ENCODE measurements at places on chromosomes 13 and 19. TPM values are rescaled to one million over a fixed set of nuclear protein-coding genes. Genes with fewer than 3 reads are reported as not detected.

DNA sequence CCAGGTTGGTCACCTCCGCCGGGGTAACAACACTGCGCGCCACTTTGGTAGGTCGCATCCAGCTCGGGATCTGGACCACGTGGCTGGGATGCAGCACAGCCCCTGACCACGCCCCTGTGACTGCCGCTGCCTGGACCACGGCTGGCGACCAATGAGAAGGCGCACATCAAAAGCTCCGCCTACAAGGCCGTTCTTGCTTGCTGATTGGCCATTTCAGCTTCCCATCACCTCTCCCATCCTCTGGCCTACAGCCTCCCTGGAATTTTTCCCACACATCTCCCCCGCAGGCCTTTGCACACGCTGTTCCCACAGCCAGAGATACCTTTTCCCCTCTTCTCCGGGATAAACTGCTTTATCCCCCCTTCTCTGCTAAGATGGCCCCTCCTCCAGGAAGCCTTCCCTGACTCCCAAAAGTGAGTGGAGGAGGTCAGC, 12.5 kb upstream of the MAP1S start:
- peak; percentile 57 for DNase-seq

DNA sequence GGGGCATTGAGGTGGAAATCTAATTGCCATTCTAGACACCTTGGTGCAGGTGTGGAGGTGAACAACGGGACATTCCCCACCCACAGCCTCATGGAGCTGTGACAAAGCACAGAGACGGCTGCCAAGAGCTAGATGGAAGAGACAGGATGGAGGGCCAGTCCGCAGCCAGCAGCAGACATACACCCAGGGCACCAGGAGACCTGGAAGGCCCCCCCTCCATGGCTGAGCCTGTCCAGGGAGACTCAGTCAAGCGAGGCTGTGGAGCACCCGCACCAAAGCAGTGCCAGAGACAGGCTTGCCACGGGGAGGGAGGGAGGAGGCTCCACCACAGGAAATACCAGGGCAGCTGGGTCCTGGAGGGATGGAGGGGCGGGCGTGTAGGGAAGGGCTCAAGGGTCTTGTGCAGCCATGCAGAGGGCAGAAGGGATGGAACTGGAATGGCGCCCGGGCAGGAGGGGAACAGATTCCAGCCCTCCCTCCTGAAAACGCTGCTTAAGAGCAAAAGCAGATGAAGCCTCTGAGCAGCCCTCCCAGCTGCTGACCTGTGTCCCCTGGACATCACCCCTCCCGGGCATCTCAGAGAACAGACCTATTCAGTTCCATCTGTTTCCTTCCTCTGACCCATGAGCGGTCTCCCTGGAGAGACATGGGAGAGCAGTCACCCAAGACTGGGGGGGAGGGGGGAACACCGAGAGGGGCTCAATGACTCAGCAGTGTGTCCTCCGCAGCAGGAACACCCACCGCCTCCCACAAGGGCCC, 14.4 kb downstream of the EPS15L1 start:
- peak; percentile 55 for DNase-seq

DNA sequence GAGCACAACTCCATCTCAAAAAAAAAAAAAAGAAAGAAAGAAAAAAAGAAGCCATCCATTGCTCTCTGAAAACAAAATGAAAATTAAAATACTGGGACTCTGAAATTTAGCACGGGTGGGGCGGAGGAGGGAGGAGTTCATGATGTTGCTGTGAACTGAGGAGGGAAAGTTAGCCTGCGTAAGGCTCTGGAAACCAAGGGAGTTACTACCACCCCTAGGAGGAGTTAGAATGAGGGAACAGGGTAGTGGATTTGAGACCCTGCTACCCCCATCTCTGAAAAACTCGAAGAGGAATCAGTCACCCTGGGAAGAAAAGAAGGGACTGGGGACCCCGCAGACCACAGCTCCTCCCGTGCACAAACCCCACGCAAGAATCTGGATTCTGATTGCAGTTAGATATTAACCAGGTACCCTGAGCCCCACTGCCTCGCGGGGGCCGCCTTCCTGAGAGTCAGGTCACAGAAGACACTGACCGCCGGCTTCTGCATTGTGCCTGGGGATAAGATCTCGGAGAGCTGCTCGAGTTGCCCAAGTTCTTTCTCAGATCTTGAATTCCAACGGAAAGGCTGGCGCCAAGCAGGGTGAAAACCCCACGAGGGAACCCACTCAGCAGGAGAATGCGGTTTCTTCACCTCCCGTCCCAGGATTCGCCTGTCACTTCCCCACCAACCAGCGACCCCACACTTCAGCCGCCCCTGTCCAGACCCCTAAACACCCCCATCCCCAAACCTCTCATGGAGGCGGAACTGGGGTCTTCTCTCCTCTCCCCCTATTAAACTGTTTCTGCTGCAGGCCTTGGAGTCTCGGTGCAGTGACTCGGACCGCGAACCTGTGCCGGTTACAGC, 870 bp downstream of the ZNF442 start:
- peak; percentile 2 for DNase-seq

GRCh38 chr19:7471696-7472615, 16.9 kb downstream of the PEX11G start:
- DNase-seq = no peak

DNA sequence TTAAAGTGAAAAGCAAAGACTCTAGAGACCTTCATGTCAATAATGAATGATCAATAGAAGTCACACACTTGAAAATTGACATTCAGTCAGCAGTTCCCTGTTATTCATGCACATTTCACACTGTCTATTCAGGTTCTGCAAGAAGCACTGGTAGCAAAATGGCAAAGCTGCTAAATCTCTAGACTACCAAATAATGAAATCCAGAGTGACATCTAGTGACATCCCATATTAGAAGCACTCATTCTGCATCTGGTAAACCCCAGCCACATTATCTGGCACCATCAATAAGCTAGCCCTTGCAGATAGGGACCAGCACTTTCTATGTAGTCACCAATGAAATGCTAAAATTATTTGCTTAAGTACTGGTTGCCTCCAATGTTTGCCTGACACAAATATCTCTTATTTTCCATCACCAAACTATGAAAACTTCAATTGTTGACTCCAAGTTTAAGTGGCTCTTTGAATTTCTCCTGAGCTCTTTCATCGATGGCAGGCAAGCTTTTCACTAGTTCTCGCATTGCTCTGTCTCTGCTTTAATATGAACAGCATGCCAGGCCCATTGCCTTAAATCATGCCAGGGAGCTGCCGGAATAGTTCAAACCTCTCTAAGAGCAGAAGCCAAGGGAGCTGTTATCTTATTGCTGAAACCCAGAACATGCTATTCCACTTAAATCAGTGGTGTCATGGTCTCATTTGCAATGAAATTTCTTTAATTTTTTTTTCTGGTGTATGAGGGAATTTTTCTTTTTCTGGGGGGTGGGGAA, 409.9 kb downstream of the MZT1 start:
- no peak for DNase-seq

DNA sequence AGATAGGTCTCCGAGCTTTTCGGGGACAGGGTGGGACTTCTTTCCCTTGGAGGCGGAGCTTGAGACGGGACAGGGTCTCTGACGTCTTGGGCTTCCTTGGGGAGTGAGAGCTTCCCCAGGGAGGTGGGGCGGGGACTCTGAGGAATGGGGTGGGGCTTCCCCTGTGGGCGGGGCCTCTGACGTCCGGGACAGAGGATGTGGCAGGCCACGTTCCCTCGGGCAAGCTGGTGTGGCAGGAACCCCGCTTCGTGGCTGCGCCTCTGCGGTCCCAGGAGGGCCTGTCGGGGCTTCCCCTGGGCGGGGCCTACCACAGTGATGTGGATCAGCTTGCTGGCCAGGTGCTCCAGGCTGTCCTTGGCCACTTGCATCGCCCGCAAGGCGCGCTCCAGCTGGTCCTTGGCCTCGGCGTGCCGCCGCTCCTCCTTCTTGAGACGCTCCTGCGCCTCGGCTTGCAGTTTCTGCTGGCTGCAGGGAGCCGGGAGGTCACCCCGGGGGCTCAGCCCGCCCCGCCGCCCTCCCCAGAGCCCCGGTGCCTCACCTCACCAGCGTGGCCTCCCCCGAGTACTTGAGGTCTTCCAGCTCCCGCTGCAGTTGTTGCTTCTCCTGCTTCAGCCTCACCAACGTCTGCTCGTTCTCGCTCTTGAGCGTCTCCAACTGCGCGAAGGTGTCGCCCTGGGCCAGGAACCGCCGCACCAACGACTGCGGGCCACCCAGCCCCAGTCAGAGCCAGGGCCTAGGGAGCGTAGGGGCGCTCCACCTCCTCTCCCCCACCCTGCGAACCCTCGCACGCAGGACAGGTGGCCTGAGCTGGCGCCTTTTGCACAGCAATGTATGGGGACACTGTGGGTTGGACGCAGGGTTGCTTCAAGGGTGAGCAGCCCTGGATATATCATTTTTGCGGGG, 3.3 kb upstream of the RGL3 start:
- DNase-seq = peak; percentile 77

Gene CATSPERD
- not detected for total RNA-seq

Gene ARRDC5
- not detected for total RNA-seq

Gene RYR1
- total RNA-seq = 0.03 TPM

Gene ZNF790
- total RNA-seq = 4.0 TPM
